ENCODE measurements at places on chromosomes 4 and X. TPM values are rescaled to one million over a fixed set of nuclear protein-coding genes. Genes with fewer than 3 reads are reported as not detected.

PLXNB3 gene
- 3.1 TPM for total RNA-seq

ENPEP gene
- total RNA-seq: 0.17 TPM

GLRA3 gene
- total RNA-seq: not detected

CCDC120 gene
- total RNA-seq: 0.54 TPM

NAA10 gene
- 48.4 TPM for total RNA-seq

SLC49A3 gene
- 7.9 TPM for total RNA-seq

PCDH19 gene
- under 0.01 TPM for total RNA-seq

REPS2 gene
- 9.7 TPM for total RNA-seq

Measured in dermis lymphatic vessel endothelial cell (primary cell).